ENCODE measurements at places on chromosomes 4 and X. TPM values are rescaled to one million over a fixed set of nuclear protein-coding genes. Genes with fewer than 3 reads are reported as not detected.

GRCh38 chr4:156346959-156347385 lies 393.3 kb upstream of the CTSO start:
- no peak for DNase-seq

DNA sequence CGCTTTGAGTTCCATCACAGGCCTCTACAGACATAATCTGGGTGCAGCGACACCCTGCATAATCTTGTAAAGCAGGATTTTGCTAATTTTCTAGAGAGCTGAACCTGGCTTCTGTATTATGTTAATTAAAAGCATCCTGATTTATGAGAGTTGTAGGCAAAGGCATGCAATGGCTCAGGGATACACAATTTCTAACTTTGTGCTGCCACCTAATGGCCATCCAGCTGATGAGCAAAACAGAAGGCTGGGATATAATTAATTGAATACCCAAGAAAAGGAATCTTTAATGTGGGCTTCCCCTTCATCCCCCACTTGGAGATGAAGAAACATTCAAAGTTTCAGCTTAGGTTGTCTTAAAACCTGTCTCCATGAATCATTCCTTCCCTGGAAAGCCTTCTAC lies 78.1 kb downstream of the BMP15 start:
- DNase-seq: no peak

- DNase-seq: no peak
These were observed 16.0 kb upstream of the FGF16 start for GRCh38 chrX:77431227-77431626.

DNA sequence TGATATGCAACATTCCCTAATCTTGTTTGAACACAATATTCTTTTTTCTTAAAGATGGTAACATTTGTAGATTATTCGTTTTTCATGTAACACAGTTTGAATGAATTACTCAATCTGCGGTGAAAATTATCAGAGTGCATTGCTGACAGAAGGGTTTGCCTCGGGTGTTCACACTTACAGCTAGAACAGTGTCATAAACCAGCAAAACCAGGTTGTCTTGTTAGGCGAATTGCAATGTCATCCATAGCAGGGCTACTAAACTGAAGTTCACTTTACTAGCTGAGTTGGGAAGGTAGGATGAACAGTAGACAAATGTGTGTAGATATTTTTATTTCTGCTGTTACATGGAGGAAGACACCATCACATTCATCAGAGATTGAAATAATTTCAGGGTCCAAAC lies 98.9 kb downstream of the SLC39A8 start:
- no peak for DNase-seq

DNA sequence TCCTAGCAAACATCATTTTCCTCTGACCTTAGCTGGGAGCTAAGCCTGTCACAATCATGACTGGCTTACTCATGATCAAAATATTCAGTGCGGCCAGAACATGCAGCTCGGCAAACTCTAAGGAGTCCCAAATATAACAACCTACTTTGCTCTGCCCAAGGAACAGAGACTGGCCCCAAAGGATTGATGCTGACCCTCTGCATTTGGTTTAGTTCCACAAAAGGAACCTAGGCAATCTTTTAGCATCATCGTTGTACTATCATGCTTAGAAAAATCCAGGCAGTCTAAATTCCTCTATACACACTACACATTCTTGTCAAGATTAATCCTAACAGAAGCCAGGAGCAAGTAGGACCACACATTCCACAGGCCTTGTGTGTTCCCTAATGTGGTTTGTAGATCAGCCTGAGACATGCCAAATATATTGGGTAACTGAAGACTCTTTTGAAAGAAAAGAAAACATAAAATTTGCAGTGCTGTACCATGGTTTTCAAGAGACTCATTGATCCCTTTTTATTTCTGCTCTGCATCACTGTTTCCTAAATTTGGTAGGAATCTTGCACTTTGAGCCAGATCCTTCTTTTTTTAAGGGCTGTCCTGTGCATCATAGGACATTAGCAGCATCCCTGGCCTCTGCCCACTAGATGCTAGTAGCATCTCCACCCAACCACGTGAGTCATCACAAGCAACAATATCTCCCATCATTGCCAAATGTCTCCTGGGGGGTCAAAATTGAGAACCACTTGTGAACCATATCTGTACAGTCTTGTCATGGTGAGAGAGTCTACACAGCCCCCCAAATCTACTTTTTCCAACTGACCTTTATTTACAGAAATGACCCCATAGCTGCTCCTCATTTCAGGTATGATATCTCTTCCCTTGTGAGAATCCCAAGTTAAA lies 17.6 kb upstream of the CC2D2A start:
- DNase-seq: no peak

- no peak for DNase-seq
These were observed 135.0 kb upstream of the TENT5D start for GRCh38 chrX:80285131-80285773.

- DNase-seq: no peak
These were observed 165.4 kb upstream of the PITX2 start for GRCh38 chr4:110788302-110788701.

- DNase-seq: no peak
These were observed 69.7 kb downstream of the PHF8 start for GRCh38 chrX:53974529-53974928.

DNA sequence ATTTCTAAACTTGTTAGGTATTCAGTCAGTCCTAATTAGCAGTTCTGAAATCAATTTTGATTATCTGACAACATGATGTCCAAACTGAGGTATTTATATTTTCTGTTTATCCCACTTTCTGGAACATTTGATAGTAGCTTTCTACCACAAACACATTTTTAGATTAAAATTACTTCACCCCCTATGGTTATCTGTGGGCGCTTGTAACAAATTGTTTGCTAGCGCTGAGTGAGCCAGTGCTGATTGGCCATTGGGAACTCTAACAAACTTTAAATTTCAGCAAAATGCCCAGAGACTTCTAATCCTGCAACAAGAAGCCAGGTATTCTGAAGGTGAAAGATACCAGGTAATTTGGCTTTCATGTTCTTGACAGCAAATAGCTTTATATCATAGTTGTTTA lies at the start of gene MEPE:
MEPE (plus strand) TSS at position 301 of the 400 bp plus-strand sequence. CDS start 1,746 bp downstream, outside the sequence.
- no peak for DNase-seq

Gene CDKL2
- 1.3 TPM for total RNA-seq

Gene WDR17
- total RNA-seq: 3.0 TPM

Gene PLCXD1
- 3.1 TPM for total RNA-seq

Gene CXCL10
- total RNA-seq: 0.19 TPM

Gene MAGEA6
- total RNA-seq: not detected

Gene SLC49A3
- total RNA-seq: 9.3 TPM

Gene UCHL1
- 31.0 TPM for total RNA-seq

Gene EGF
- total RNA-seq: not detected

Gene SPINK2
- not detected for total RNA-seq

Gene TMEM31
- not detected for total RNA-seq

Data from posterior vena cava (tissue), 2 donors.